ENCODE measurements at places on chromosomes 3 and 15.
A peak's percentile ranks its signal among the peaks of the same experiment; 100 is the strongest.

- H3K36me3 ChIP-seq: no peaks in the 10 kb centered on the region
- no peak overlapping the region for H3K4me3 ChIP-seq
- no peak overlapping the region for H3K27ac ChIP-seq
- no peaks in the 10 kb centered on the region for H3K27me3 ChIP-seq
Measured at GRCh38 chr3:194031349-194031748, 104.6 kb upstream of the HES1 start.

DNA sequence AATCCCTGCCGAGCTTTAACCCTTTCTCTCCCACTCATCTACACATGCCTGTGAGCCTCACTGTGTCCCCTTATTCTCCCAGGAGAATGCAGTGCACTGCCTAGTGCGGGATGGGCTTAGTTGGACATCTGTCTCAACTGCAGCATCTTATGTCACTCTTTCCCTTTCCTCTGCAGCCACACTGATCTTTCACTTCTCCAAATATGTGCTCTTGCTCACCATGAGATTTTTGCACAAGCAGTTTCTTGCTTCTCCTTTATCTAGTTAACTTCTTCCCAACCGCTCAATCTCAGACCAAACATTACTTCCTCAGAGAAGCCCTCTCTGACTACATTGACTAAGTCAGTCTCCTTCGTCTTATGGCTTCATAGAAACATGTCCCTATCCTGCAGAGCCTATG is 292.3 kb downstream of the KBTBD8 start:
- no peak for DNase-seq
- H3K27me3 ChIP-seq: no peaks in the 10 kb centered on the region
- H3K4me1 ChIP-seq: peaks cover 6% of the 10 kb centered on the region
- H3K27ac ChIP-seq: no peak overlapping the region
- H3K4me3 ChIP-seq: no peak overlapping the region

GRCh38 chr3:71444028-71444860 is 139.3 kb downstream of the FOXP1 start:
- H3K27me3 ChIP-seq: no peaks in the 10 kb centered on the region
- DNase-seq: peak; percentile 64
- no peaks in the 10 kb centered on the region for H3K4me1 ChIP-seq
- H3K27ac ChIP-seq: peak overlapping the region; percentile 63

- no peak overlapping the region for H3K4me3 ChIP-seq
- no peaks in the 10 kb centered on the region for H3K27me3 ChIP-seq
- no peaks in the 10 kb centered on the region for H3K36me3 ChIP-seq
- no peaks in the 10 kb centered on the region for H3K4me1 ChIP-seq
- DNase-seq: no peak
Measured at GRCh38 chr15:46278062-46278461, 643.2 kb downstream of the SQOR start.

DNA sequence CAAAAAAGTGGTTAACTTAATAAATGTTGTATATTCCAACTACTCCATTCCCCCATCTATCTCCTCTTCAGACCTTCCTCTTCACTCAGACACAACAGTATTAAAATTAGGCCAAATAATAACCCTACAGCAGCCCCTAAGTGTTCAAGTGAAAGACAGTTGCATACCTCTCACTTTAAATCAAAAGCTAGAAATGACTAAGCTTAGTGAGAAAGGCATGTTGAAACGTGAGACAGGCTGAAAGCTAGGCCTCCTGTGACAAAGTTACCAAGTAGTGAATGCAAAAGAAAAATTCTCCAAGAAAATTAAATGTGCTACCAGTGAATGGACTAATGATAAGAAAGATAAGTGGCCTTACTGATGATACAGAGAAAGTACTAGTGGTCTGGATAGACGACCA is 71.7 kb downstream of the ANKRD28 start:
- no peaks in the 10 kb centered on the region for H3K4me1 ChIP-seq
- H3K4me3 ChIP-seq: no peak overlapping the region
- peaks cover 18% of the 10 kb centered on the region for H3K36me3 ChIP-seq
- no peaks in the 10 kb centered on the region for H3K27me3 ChIP-seq
- DNase-seq: no peak

DNA sequence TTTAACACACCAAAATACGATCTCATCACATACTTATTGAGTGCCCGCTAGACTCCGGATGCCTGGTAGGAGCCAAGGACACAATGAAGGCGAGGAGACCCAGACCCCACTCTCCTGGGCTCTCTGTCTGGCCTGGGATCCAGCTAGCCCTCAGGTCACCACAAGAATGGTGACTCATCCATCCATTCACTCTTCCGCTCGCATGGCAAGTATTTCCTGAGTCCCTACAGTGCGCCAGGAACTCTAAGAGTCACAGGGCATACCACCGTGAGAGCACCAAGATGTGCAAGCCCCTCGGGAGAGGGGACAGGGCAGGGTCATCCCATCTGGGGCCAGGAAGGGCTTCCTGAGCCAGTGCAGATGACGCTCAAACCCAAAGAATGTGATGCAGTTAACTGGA is 101.6 kb upstream of the PRR20G start:
- no peak for DNase-seq
- no peak overlapping the region for H3K27ac ChIP-seq
- H3K4me1 ChIP-seq: no peaks in the 10 kb centered on the region
- no peaks in the 10 kb centered on the region for H3K36me3 ChIP-seq

- H3K27me3 ChIP-seq: no peaks in the 10 kb centered on the region
- no peak for DNase-seq
- no peak overlapping the region for H3K4me3 ChIP-seq
- H3K4me1 ChIP-seq: no peaks in the 10 kb centered on the region
- H3K36me3 ChIP-seq: no peaks in the 10 kb centered on the region
Measured at GRCh38 chr3:70771426-70772147, 459.1 kb upstream of the MDFIC2 start.

GRCh38 chr15:63839722-63840121 is 6.0 kb upstream of the HERC1 start:
- no peaks in the 10 kb centered on the region for H3K4me1 ChIP-seq
- H3K27me3 ChIP-seq: no peaks in the 10 kb centered on the region
- no peak for DNase-seq
- H3K4me3 ChIP-seq: no peak overlapping the region
- H3K36me3 ChIP-seq: no peaks in the 10 kb centered on the region
- no peak overlapping the region for H3K27ac ChIP-seq

DNA sequence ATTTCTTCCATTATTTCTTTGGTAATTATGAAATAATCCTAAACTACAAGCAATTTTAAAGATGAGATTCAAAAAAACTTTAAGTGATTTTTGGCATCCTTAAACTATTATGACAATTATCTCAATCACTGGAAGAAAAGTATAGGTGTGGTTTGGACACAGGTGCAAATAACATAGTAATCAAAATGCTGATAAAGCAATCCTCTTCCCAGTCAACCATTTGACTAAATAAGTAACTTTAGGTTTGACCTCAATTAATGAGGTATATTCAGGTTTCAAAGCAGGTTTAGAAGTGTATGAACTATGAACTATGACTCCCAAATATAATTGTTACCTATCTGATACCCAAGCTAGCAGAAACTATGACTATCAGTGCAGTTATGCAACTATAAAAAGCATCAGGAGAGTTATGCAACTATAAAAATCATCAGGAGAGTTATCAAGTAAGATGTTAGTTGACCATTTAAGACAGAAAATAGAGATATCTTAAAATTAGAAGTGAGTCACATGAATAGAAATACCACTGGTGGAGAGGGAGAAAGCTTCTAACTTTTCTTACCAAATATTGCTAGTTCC is 8.9 kb upstream of the CNTN3 start:
- no peaks in the 10 kb centered on the region for H3K4me1 ChIP-seq
- H3K4me3 ChIP-seq: no peak overlapping the region
- no peak for DNase-seq
- H3K27ac ChIP-seq: no peak overlapping the region
- H3K27me3 ChIP-seq: no peaks in the 10 kb centered on the region

DNA sequence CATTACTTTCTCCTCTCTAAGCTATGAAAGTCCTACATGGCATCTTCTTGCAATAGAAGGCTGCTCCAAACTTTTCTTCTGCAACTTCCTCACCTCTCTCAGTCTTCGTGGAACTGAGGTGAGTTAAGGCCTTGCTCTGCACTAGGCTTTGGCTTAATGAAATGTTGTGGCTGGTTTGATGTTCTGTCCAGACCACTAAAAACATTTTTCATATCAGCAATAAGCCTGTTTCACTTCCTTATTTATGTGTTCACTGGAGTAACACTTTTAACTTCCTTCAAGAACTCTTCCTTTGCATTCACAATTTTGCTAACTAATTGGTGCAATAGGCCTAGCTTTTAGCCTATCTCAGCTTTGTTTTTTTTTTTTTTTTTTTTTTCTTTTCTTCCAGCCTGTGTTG is 335.3 kb upstream of the NECTIN3 start:
- no peak overlapping the region for H3K27ac ChIP-seq
- H3K4me1 ChIP-seq: no peaks in the 10 kb centered on the region
- no peak for DNase-seq
- H3K36me3 ChIP-seq: no peaks in the 10 kb centered on the region
- H3K27me3 ChIP-seq: no peaks in the 10 kb centered on the region

GRCh38 chr3:185540695-185541094 is 11.7 kb downstream of the LIPH start:
- peaks cover 31% of the 10 kb centered on the region for H3K4me1 ChIP-seq
- H3K36me3 ChIP-seq: no peaks in the 10 kb centered on the region
- H3K4me3 ChIP-seq: no peak overlapping the region

- no peak overlapping the region for H3K4me3 ChIP-seq
- DNase-seq: no peak
- H3K27ac ChIP-seq: peak overlapping the region; percentile 37
- H3K4me1 ChIP-seq: peaks cover 10% of the 10 kb centered on the region
- peaks cover 45% of the 10 kb centered on the region for H3K36me3 ChIP-seq
Measured at GRCh38 chr3:119221779-119222320, 18.8 kb downstream of the B4GALT4 start.

GRCh38 chr3:190455828-190456227 is 6.1 kb upstream of the TMEM207 start:
- H3K4me1 ChIP-seq: no peaks in the 10 kb centered on the region
- no peak overlapping the region for H3K27ac ChIP-seq
- no peak for DNase-seq
- no peaks in the 10 kb centered on the region for H3K36me3 ChIP-seq
- no peak overlapping the region for H3K4me3 ChIP-seq

DNA sequence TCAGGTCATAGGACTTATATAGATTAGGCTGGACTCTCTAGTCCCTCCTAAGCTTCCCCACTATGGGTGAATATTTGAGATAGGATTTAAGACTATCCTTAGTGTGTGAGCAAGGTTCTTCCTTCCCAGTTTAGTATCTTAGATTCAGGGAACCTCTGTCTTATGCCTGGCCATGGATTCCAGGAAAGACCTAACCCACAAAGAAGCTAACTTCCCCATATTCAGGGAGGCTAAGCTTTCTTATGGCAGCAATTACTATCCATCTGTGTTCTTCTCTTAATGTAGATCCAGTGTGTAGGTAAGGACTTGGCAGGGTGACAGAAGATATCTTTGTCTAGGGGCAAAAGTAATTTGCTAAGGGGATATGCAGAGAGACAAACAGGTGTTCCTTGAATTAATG is 25.5 kb upstream of the PIK3R4 start:
- H3K4me1 ChIP-seq: no peaks in the 10 kb centered on the region
- no peak overlapping the region for H3K4me3 ChIP-seq
- DNase-seq: no peak

- no peak overlapping the region for H3K27ac ChIP-seq
- DNase-seq: no peak
- no peaks in the 10 kb centered on the region for H3K36me3 ChIP-seq
Measured at GRCh38 chr3:36895496-36896409, 49.1 kb downstream of the TRANK1 start.

DNA sequence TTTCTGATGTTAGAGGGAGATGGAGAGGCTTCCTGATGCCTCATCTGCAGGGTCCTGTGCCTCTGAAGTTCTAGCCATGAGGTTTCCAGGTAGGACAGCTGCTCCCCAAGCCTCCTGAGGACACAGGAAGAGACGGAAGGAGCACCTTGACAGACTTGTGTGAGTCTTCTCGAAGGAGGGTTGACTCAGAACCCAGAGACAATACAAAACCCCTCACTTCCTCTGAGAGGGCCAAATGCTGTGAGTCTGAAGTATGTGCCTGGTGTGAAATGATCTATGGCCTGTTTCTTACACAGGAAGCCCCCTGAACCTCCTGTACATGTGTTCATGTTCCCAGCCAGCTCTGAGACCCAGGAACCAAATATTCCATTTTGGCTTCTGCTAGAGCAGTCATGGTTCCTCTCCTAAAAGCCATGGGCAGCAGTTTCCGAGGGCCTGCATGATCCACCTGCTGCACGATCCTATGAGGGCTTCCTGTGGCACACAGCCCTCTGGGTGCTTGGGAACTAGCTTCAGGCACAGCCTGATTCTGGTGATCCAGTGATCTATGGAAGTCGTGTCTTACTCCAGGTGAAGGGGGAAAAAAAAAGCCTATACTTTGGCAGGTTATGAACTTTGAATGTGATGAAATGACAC is 62.2 kb downstream of the AAGAB start:
- no peak for DNase-seq
- H3K36me3 ChIP-seq: no peaks in the 10 kb centered on the region

DNA sequence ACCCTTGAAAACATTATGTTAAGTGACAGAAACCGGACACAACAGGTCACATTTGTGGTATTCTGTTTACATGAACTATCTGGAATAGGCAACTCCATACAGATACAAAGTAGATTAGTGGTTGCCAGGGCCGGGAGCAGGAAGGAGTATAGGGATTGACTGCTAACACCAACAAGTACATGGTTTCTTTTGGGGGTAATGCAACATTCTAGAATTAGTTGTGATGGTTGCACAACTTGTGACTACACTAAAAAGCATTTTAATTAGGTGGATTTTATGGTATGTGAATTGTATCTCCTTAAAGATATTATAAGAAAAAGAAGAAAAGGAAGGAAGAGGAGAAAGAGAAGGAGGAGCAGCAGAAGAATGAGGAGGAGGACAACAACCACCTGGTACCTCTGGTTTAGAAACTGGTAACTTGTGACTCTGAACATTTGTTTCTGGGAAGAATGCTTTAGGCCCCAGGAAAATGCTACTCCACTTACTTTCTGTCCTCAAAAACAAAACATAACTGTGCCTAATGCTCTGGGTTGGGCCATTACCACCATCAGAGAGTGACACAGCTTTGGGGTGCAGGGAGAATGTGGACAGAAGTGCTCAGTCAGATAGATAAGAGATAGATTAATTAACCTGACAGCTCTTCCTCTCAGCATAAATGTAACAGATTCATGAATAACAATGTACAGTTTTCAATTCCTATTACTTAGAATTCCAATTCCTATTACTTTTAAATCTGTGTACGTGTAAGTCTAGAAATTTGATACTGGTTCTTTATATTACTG is 20.3 kb downstream of the SETMAR start:
- H3K36me3 ChIP-seq: no peaks in the 10 kb centered on the region
- H3K4me1 ChIP-seq: peaks cover 29% of the 10 kb centered on the region
- no peak overlapping the region for H3K27ac ChIP-seq
- H3K27me3 ChIP-seq: no peaks in the 10 kb centered on the region
- no peak for DNase-seq

- H3K27ac ChIP-seq: no peak overlapping the region
- no peaks in the 10 kb centered on the region for H3K27me3 ChIP-seq
- no peak overlapping the region for H3K4me3 ChIP-seq
- no peaks in the 10 kb centered on the region for H3K36me3 ChIP-seq
- no peak for DNase-seq
Measured at GRCh38 chr15:80838012-80838411, 58.8 kb downstream of the CEMIP start.

- H3K36me3 ChIP-seq: no peaks in the 10 kb centered on the region
- H3K4me1 ChIP-seq: no peaks in the 10 kb centered on the region
- no peak overlapping the region for H3K4me3 ChIP-seq
- H3K27ac ChIP-seq: no peak overlapping the region
Measured at GRCh38 chr15:37695719-37696118, 238.7 kb upstream of the TMCO5A start.
